ENCODE measurements at places on chromosomes 6 and 20.
A peak's percentile ranks its signal among the peaks of the same experiment; 100 is the strongest.

- DNase-seq, result no peak
Measured at GRCh38 chr20:37574199-37574890, 46.7 kb upstream of the BLCAP start.

GRCh38 chr20:539191-539590 lies 4.4 kb downstream of the CSNK2A1 start:
- DNase-seq, result no peak

DNA sequence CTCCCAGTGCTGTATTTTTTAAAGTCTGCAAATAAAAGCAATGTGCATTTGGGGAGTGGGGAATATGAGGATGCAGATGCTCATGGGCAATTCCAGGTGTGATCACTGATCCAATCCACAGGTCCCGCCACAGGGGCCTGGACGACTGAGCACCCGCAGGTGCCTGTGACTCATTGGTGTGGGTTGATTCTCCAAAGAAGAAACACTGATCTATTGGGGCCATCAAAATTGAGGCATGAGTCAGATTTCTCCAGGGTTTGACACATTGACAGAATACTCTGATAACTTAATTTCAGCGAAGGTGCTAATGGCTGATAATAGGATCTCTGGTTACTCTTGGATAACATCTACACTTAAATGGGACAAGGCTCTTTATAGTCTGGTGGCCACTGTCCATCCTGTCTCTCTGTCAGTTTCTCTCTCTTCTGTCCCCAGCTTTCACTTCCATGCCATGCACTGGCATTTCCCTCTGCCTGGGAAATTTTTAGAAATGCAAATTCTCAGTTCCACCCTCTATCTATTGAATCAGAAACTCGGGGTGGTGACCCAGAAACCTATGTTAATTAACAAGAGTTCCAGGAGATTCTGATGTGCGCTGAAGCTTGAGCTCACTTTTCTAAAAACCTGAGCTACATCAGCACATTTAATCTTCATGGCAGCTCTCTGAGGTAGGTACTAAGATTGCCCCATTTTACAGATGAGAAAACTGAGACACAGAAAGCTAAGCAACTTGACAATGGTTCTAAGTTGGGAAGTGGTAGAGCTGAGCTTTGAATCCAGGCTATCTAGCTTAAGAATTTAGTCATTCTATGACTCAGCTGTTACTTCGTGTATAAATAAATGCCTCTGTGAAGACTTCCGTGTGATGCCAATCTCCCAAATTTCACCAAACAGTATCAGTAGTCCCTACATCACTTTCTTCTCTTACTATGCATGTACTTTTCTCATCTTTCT lies 10.2 kb upstream of the RCAN2 start:
- DNase-seq, result no peak

GRCh38 chr20:2752567-2753460 lies 47.6 kb downstream of the CPXM1 start:
- DNase-seq, result peak; percentile 64

- no peak for DNase-seq
Measured at GRCh38 chr6:97189767-97190166, 93.2 kb downstream of the MMS22L start.

DNA sequence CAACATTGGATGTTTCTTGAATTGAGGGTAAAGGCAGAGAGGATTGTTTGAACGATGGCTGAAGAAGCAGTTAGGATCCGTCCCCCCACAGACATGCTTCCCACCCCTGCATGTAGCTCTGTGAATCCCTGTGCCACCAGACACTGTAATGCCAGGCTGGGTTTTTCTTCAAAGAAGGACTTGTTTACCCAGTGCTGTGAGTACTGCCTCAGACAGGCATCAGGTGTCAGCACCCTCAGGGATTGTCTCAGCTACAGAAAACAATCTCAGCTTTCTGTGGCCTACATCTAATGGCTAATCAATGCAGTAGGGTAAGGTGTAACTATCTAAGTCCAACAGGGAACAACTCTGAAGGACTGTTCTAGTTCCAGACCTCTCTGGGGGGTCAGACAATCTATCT lies 853.0 kb upstream of the EPHA7 start:
- DNase-seq, result peak; percentile 25

DNA sequence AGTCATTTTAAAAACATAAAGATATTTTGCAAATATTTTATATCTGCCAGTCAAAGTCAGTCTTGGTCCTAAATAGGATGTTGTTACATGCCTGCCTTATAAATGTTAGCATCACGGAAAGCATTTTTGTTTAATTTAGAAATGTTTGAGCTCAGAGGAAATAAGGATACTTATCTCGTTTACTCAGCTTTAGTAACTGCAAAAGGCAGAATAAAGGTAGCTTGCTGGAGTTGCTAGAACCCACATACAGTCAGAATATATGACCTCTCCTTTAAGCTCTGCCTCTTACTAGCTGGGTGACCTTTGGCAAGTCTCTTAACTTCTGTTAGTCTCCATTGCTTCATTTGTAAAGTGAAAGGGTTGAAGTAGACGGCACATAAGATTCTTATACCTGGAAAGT lies 867.3 kb downstream of the KIF16B start:
- no peak for DNase-seq

GRCh38 chr6:146543940-146544615 lies 445 bp downstream of the RAB32 start:
- DNase-seq, result no peak

- no peak for DNase-seq
Measured at GRCh38 chr6:75170691-75171560, 34.9 kb downstream of the COL12A1 start.

DNA sequence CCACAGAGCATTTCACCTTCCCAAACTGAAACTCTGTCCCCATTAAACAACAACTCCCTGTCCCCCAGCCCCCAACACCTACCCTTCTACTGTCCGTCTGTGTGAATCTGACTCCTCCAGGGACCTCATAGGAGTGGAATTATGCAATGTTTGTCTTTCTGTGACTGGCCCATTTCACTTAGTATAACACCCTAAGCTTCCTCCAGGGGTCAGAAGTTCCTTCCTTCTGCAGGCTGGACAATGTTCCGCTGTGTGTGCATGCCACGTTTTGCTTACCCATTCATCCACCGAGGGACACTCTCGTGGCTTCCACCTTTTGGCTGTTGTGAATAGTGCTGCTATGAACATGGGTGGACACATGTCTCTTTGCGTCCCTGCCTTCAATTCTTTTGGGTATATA lies 37.6 kb upstream of the MPC1 start:
- no peak for DNase-seq

- DNase-seq, result no peak
Measured at GRCh38 chr6:157019115-157019641, 242.0 kb downstream of the ARID1B start.

DNA sequence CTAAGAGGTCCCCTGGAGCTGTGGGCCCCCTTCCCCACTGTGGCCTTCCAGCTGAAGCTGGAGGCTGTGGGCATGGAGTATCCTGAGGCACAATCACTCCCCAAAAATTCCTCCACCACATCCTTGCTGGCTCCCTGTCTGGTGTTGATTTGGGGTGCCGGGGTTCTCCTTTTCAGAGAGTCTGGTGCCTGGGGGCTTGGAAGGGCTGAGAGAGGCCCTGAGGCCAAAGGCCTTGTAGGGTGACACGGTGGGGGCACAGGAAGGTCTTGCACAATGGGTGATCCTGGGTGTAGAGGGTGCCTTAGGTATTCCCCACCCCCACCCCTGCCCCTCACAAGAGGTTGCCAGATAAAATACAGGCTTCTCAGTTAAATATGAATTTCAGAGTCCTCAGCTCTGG lies 33.2 kb upstream of the VEGFA start:
- no peak for DNase-seq

DNA sequence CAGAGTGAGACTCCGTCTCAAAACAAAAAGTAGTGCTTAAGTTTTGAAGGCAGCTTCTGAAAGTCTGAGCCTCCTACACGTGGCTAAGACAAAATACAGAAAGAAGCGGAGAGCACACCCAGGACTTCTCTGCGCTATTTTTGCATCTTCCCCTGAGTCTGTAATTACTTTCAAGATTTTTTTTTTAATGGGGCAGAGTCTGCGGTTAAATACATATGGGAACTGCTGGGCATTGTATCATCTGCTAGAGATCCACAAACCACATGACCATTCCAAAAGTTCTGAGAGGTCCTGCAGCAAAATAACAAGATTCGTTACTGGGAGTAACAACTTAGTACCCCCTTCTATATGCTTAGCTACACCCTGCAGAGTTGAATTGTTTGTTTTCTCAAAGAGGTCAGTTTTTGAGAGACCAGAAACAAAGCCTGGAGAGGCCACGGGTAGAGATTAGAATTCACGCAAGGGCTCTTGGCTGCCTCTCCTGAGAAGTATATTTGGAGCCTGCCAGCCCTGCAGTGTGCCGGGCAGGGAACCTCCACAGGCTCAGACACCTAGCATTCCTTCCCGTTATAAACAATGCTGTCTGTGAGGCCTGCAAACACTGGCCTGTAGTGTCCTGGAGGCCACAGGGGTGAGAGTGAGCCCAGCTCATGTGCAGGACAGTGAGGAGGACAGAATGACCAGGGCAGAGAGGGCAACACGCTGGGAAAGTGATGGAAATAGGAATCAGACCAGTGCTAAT lies 48.2 kb upstream of the FAM50B start:
- DNase-seq, result no peak

- no peak for DNase-seq
Measured at GRCh38 chr20:23207826-23208540, 121.9 kb upstream of the CD93 start.

GRCh38 chr20:14677455-14677854 lies 340.0 kb upstream of the FLRT3 start:
- no peak for DNase-seq

DNA sequence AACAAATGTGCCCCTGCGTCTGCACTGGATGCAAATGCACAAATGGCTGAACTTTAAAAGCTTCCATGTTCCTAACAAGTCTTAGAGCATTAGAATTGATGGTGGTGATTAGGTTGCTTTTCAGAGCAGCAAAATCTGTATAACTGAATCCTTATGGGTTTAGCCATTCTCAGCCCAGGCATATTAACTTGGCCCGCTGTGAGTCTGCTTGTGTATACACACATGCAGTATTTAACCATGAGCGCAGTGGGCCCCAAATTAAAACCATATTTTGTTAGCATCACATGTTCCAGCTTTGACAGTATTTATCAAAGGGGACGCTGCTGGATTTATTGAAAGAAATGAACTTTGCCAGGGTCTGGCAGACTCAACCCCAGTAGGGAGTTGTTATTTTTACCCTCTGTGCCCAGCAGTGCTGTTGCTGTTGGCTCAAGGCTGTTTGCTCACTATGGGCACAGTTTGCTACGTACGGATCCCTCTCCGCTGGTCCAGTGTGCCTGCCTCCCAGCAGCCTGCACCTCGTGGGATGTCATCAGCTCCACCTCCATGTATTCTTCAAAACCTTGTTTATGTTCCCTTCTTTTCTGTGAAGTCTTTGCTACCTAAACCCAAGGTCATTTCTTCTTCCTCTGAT lies 144.7 kb downstream of the QRSL1 start:
- DNase-seq, result no peak

DNA sequence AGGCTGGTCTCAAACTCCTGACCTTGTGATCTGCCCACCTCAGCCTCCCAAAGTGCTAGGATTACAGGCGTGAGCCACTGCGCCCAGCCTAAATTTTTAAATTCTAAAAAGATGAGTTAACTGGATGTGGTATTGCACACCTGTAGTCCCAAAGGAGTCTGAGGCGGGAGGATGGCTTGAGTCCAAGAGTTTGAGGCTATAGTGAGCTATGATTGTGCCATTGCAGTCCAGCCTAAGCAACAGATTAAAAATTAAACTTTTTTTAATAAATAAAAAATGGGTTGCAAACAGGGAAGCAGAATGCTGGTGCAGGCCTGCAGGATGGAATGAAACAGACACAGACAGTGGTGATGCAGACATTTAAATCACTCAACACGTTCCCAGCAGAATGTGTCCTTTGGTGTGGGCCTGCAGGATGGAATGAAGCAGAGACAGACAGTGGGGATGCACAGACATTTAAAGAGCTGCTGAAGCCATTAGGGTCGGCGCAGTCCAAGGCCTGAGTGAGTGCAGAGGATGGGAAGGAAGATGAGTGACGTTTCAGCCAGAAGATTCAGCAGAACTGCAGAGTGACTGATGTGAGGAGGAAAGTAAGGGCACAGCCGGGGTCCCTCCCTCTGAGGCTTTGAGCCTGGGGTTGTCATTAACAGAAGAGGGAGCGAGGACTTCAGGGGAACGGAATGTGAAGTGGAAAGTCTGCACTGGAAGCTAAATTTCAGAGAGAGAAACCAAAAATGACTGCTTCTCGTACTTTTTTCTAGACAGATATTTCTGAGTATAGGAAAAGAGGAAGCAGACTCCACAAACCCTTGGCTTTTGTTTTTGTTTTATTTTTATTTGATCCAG lies 117.5 kb downstream of the RIN2 start:
- DNase-seq, result no peak

DNA sequence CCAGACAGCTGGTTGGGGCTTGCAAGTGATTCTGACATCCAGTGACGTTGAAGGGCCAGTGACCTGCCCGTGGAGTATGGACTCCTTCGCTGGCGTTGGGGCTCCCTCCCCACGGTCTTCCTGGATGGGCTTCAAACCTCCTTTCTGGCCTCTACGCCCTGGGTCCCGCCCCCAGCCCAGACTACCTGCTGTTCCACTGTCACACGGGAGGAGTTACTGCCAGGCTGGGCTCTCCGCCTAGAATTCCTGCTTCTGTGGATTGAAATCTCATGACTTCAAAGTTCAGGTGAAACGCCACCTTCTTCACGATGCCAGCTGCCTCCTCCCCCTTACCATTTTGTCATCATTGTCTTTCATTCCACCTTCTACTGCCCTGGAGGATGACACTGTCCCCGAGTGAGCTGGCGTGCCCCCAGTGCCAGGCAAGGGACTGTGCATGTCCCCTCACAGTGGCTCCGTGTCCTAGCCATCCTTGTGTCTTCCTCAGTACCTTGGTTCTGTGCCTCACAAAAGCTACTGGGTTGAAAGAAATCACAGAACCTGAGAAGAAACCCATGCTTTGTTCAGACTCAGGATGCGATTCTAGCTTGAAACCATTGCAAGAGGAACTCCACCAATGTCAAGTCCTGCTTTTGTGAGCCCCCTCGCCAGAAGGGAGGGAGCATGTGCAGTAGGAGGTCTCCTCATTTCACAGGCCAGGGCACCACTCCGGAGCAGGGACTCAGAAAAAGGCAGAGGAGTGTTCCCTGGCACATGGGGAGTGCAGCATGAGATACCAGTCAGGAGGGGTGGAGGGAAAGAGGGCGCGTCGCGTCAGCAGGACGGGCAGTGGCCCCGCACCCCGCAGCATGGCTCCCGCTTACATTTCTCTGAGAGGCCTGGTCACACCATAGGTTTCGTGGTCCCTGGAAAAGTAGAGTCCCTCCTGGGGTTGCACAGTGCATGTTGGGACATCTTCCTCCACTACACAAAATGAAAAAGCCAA lies 11.0 kb upstream of the IRF4 start:
- DNase-seq, result no peak

GRCh38 chr6:35403544-35404442 lies 48.3 kb upstream of the FANCE start:
- no peak for DNase-seq

- DNase-seq, result no peak
Measured at GRCh38 chr6:41371992-41372831, 36.8 kb downstream of the NCR2 start.

DNA sequence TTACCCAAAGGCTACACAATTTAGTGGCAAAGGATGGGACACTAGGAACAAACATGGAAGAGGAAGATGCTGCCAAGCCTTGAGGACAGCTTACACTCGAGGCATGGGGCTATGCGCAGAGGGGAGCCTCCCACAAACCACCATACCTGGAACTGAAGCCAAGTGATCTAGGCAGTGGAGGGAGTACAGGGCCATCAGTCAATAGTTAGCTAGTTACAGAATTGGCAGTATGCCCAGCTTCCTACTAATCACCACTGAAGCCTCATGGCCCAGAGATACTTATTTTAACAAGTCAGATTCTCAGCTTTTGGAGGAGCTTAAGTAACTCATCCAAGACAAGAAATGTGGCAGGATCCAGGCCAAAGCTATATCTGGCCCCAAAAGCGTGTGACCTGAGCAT lies 226.6 kb upstream of the MOCS1 start:
- no peak for DNase-seq

Data from NCI-H2171 (cell line).